Activated CD4-positive, CD25-positive, alpha-beta regulatory T cell (primary cell): ENCODE measurements at places on chromosomes 6 and 20.
A peak's percentile ranks its signal among the peaks of the same experiment; 100 is the strongest.

DNA sequence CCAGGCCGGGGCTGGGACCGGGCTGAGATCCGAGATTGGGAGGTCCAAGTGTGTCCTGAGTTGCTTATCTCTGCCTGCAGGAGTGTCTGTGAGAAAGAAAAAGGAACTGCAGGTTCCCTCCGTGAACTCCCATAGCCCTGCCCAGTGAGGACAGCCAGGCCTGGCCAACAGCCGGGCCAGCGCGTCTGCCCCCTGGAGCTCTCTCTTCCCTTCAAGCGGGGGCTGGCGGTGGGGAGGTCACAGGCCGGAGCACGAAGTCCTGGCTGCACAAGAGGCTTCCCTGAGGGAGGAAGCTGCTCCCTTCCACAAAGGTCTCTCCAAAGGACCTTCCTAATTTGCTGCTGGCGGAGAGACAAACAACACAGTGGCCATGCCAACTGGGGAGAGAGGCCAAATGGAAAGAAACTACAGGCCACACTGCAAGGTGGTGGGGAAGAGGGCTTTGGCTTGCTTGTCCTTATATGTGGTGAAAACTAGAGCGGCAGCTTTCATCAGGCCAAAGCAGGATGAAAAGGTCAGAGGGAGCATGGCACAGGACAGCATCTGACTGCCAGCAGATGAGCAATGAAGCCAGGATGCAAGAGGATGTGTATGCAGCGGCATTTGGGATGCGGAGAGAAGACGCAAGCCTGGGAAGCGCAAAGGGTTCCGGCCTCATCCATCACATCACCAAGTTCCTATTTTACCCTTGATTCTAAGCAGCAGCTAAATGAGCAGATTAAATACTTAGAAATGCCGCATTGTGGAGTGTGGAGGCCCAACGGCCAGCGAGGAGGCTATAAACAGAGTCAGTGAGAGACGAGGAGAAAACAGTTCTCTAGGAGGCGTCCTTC is 260.0 kb downstream of the ERMARD start:
- no peak for DNase-seq

DNA sequence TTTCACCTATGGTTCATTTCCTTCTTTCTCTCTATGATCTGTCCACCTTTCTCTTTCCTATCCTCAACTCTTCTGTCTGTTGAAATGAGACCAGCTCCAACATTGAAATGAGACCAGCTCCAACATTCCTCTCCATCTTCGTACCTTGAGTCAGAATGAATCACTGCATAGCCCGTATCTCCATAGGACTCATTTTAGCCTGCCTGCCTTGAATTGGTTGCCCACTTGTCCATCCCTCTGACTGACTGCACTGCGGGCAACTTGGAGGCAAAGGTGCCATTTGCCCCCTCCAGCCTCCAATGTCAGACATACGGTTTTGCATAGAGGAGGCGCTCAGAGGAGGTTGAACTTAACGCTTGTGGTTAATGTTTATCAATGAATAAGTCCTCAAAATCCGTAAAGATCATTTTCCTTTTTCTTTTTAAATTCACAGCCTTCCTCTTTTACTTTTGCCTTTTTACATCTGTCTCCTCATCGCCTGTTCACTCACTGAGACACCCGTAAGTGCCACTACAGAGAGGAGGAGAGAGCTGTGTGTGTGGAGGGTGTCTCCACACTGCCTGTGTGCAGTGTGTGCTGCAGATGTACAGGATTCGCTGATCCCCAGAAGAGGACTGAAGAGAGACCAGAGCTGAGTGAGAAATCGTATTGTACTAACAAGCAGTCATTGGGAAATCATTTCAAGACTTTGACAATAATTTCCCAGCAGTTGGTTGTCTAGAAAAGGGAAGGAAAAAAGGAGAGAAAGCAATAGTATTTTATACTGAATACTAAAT is 579.6 kb upstream of the MAP3K7 start:
- DNase-seq = no peak

- no peak for DNase-seq
Observed at GRCh38 chr6:49333345-49334125, 129.5 kb downstream of the MMUT start.

DNA sequence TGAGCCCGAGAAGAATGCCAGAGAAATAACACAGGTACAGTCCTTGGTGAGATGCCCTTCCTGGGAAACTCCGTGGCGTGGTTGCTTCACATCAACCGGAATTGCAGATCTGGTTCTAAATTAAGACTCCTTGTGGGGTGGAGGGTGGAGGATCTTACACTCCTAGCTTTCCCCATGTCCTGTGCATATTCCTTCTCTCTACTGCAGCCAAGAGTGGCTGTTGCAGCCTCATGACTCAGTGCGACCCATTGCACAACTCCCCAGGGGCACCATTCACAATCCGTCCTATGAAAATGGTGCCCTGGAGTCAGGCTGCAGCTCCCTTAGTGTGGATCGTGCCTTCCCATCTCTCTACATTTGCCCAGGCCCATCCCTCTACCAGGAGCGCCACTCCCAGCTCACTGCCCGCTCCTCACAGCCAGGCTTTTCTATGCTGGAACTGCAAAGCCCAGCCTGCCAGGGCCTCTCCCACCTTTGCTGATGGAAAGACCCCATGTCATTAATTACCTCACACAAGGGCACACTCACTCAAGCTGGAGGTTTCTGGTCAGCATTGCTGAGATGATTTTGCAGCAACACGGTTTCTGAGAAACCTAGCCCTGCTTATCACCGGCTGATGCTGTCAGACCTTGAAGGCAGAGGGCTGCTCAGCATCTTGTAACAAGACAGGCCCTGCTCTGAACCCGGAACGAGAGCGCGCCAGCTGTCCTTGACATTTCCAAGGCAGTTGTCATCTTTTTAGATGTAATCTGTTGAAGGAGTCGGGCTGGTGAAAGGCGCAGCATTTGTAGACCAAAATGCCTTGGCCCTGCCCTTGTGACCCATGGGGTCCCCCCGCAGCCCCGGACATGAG is 39.7 kb downstream of the SIRPA start:
- DNase-seq = no peak

DNA sequence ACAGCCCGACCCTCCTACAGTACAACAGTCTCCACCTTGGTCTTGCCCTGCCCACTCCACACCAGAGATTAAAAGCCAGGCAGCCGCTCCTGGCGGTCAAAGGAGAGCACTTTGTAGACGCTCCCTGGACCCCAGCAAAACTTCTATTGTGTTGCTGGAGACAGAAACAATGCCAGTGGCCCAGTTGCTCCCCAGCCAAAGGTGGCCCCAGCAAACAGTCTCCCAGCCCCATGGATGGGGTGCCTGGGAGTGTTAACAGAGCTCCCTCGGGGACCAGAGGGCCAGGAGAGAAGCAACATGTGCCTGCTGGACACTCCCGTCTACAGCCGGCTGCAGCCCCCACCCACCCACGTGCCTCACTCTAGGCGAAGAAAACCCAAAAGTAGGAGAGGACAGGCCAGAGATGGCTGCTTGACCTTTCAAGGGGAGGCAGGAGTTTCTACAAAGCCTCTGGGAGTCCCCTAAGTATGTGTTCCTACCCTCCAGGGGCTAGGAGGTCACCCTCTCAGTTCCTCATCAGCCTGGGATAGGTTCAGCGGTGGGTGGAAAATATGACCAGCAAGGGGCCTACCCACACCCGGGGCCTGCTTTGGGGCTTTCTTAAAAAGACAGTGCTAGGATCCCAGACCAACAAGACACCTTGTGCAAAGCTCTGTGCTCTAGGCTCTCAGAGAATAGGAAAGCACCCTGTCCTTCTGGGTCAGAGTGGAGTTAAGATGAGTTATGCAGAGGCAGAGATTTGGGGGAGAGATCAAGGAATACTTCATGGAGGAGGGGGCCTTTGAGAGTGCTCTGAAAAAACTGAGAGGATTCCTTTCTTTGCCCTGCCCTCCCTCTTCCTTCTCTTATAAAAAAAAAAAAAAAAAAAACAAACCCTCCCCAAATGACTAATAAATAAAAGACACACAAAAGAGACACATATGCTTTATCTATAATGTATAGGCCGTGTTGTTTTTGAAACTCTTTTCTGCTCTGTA is 19.0 kb upstream of the PREX1 start:
- peak; percentile 25 for DNase-seq

- DNase-seq = no peak
Observed at GRCh38 chr20:35006009-35006408, 50.3 kb downstream of the MYH7B start.

- DNase-seq = no peak
Observed at GRCh38 chr6:1590580-1590979, 19.1 kb upstream of the FOXC1 start.

DNA sequence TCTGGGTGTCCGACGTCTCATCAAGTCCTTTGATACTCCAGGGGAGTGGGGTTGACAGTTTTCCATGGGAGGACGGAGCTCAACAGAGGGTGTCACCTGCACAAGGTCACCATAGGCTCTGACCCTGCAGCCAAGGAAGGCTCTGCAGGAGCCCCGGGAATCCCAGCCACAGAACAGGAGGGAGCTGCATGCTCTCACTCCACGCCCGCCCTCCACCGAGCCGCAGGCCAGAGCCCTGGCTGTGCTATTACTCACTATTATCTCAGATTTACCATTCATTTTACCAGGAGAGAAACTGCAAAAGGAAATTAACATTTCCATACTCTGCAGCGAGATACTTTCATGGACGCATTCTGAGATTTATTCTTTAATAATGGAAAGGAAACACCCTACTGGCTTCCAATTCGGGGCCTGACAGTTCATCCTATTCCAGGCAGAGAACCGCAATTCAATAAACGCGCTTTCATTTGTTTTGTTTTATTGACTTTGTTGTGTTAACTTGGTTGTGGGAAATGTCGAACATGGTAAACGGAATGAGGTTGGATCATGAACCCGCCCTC is 18.3 kb upstream of the NTSR1 start:
- no peak for DNase-seq

GRCh38 chr6:41770381-41771057 is 9.2 kb downstream of the FRS3 start:
- DNase-seq = no peak

GRCh38 chr6:135880066-135880972 is 28.8 kb downstream of the PDE7B start:
- peak; percentile 10 for DNase-seq

GRCh38 chr6:89162047-89162371 is 16.2 kb downstream of the PM20D2 start:
- no peak for DNase-seq

GRCh38 chr6:156686301-156686994 is 90.7 kb upstream of the ARID1B start:
- no peak for DNase-seq

- no peak for DNase-seq
Observed at GRCh38 chr6:30329331-30329730, 2.6 kb downstream of the TRIM39 start.

- DNase-seq = no peak
Observed at GRCh38 chr6:38018755-38019165, 199.2 kb downstream of the ZFAND3 start.

- no peak for DNase-seq
Observed at GRCh38 chr20:47466704-47467459, 34.8 kb upstream of the NCOA3 start.

GRCh38 chr6:162907876-162908481 is 180.2 kb downstream of the PACRG start:
- no peak for DNase-seq

- no peak for DNase-seq
Observed at GRCh38 chr20:40196846-40197436, 492.1 kb downstream of the MAFB start.

DNA sequence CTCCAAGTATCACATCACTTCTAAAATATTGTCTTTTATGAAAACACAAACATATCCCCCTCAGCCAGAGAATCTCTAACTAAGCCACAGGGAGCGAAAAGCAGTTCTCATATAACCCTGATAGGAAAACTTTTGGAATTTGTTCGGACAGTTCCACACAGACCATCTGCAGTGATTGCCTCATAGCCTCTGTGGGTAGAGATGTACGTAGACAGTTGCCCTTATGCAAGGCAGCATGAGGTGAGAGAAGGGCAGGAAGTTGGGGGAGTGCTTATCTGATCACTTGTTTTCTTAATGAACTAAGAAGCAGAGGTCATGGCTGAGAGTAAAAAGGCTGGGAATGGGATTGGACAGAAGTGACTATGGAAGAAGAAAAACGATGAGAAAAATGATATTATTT is 39.6 kb downstream of the SLC23A2 start:
- no peak for DNase-seq

DNA sequence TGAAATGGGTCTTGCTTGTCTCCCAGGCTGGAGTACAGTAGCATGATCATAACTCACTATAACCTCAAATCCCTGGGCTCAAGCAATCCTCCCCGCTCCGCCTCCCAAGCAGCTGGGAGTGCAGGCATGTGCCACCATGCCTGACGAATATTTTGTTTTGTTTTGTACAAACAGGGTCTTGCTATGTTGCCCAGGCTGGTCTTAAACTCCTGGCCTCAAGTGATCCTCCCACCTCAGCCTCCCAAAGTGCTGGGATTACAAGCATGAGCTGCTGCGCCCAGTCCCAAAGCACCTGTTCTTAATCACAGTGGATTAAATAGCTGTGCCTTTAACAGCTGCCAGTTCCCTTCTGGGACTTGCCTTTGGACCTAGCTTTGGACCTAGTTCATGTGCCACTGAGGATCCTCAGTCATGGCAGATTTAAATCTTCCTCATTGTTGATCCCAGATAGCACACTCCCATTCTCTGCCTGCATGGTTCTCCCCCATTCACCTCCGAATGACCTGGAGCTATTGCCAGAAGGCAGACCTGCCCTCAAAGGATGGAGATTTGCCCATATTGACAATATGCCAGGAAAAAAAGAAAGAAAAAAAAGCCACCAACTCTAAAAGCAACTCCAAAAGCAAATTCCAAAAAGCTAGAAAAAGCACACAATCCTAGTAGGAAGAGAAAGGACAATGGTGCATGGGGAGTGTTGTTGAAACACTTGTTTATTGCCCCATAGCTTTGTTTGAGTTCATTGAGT is 10.6 kb downstream of the POFUT1 start:
- DNase-seq = no peak

DNA sequence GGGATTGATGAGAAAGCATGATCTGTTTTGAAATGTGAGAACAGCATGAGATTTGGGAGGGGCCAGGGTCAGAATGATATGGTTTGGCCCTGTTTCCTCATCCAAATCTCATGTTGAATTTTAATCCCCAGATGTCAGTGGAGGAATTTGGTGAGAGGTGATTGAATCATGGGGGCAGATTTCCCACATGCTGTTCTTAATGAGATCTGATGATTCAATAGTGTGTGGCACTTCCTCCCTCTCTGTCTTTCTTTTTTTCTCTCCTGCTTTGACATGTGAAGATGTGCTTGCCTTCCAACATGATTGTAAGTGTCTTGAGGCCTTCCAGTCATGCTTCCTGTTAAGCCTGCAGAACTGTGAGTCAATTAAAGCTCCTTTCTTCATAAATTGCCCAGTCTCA is 1060.3 kb upstream of the CITED2 start:
- DNase-seq = no peak

DNA sequence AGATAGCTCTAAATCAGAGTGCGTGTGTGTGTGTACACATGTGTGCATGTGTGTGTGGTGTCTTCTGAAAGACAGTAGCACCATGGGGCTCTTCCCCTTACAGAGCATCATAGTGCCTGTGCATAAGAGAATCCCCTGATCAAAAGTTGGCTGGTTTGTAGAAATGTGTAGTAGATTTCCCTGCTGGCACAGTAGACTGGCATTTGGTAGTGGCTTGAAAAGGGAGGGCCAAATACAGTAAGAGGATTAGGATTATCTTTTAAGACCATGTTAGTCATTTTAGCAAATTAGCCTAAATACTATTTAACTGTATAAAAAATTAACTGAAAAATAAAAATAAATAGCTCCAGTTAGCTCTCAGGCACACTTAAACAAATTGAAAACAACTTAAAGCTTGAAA is 112.6 kb downstream of the B3GAT2 start:
- DNase-seq = no peak
